ENCODE measurements at places on chromosomes 4 and X.

GRCh38 chrX:126265116-126265515 is 99.0 kb upstream of the DCAF12L2 start:
- DNase-seq: no peak

DNA sequence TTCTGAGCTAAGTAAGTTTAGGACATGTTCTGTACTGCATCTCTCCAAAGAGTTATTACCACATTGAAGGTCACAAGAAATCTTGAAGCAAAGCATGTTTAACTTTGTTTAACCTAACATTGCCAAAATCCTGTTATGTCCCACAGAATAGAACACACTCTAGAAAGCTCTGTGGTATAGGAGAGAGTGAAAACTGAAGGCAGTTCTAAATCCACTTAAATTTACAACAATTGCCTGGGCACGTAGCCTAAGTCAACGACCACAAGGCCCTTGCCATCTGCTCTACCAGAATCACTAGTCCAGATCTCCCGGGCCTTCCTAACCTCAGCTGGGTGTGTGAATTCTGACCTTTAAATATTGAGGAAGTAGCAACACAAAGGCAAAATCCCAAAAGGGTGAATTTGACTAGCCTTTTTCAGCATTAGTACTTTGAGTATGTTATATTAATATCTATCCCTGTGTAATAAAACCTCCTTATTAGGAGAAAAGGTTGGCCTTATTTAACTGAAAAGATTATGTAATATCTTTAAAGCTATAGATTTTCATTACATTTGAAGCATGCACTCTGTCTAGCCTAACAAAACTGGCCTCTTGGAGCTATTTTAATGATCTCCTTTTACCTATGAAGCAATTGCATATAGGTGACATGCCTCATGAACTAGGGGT is 4.5 kb upstream of the MAML3 start:
- no peak for DNase-seq

DNA sequence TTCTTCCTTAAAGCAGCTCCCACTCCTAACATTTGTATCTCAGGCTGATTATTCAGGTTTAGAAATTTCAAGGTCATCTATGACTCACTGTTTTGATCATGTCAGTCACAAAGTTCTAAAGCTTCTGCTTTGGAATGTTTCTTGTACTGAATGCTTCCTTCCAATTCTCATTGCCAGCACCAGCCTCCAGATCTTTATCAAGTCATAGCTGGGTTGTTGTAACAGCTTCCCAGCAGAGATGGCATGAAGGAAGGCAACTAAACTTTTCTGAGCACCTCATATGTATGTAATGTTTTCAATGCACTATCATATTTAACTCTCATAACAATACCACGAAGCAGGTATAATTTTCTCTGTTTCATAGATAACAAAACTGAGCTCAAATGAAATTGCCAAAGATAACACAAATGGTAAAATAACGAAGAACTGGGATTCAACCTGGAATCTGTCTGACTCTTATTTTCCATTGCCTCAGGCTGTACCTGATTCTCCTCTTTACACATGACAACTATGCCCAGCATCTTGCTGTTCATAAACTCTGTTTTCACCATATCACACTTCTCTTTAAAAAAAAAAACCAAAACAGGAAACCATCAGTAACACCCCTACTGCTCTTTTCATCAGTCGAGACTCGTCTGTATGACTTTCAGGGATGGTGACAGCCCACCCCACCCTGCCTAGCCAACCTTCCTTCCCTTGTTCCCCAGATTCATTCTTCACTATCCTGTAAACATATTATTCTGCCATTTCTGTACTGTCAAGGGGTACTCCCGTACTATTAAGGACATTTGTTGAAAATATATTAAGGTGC is 13.4 kb downstream of the TRPC3 start:
- DNase-seq: no peak

DNA sequence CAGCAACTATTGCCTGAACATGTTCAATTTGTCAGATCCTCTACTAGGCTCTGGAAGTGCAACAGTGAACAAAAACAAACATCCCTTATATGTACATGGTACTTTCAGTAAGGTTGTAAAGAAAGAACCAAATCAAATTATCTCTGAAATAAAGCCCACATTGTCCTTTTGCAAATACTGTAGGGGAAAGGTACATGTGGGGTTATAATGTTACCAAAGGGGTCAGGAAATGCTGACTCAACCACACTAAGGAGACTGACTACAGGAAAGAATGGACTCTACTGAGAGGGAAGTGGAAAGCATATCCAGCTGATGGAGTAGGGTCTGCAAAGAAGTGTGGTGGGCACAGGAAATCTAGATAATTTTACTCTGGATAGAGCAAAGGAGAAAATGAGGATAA is 61.5 kb downstream of the PCDH18 start:
- no peak for DNase-seq

All from hippocampal formation (tissue), 2 donors.